Psoas muscle (tissue), 8 donors: ENCODE measurements at places on chromosomes 11 and 22. TPM values are rescaled to one million over a fixed set of nuclear protein-coding genes. Genes with fewer than 3 reads are reported as not detected.

- no peak for DNase-seq
These were observed 10.5 kb upstream of the CHRM1 start for GRCh38 chr11:62931499-62932278.

PKP3 gene
- not detected for polyA plus RNA-seq

CDC45 gene
- 0.77 TPM for polyA plus RNA-seq

CASP5 gene
- polyA plus RNA-seq, result not detected

KIRREL3 gene
- 0.04 TPM for polyA plus RNA-seq
